ENCODE measurements at places on chromosomes 4 and X. TPM values are rescaled to one million over a fixed set of nuclear protein-coding genes. Genes with fewer than 3 reads are reported as not detected.

Gene CT55
- polyA plus RNA-seq = not detected

Gene DYNLT3
- polyA plus RNA-seq = 9.4 TPM

Gene PHF8
- 14.3 TPM for polyA plus RNA-seq

Gene HSFX3
- polyA plus RNA-seq = not detected

Gene IL1RAPL1
- not detected for polyA plus RNA-seq

Gene BMX
- polyA plus RNA-seq = 0.22 TPM

Gene NEUROG2
- polyA plus RNA-seq = 0.12 TPM

Data from CD14-positive monocyte (primary cell).